ENCODE measurements at places on chromosomes 12 and 14.

- no peak for DNase-seq
Observed at GRCh38 chr12:120368789-120369602, at the start of gene MSI1. Gene MSI1 (minus strand): TSS chr12:120369164. CDS start chr12:120369091, 73 bp downstream.

GRCh38 chr12:53221203-53222080, 10.6 kb downstream of the RARG start:
- DNase-seq = peak; percentile 39

DNA sequence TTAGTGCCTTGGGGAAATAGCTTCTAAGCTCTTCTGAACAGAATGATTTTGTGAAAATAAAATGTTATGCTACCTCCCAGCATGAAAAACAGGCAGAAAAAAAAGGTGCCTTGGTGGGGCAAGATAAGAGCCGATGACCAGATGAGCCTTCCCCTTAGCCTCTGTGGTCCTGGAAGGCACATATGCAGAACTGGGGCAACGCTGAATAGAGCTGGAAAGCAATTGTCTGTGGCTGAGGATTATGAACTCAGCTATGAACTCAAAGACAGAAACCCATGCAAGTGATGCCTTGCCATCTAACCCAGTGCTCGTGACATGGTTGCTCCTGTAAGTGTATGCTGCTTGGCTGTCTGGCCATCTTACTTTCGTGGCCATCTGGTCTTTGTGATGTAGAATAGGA, 128.5 kb upstream of the FRMD6 start:
- DNase-seq = no peak

DNA sequence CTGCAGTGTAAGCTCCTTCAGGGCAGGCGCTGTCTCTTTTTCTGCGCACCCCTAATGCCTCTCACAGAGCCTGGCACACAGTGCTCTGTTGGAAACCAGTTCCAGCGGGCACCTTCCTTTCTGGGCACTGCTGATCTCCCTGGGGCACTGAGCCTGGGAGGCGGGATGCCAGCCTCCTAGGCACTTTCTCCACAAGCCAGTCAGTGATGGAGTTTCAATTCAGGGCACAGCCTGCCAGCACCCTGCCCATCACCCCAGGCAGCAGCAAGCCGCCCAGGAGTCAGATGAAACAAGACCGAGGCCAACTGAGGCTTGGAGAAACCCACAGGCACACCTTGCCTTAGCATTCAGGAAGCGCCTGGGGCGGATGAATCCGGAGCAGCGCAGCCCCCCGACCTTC, 5.7 kb upstream of the CTDSP2 start:
- no peak for DNase-seq

DNA sequence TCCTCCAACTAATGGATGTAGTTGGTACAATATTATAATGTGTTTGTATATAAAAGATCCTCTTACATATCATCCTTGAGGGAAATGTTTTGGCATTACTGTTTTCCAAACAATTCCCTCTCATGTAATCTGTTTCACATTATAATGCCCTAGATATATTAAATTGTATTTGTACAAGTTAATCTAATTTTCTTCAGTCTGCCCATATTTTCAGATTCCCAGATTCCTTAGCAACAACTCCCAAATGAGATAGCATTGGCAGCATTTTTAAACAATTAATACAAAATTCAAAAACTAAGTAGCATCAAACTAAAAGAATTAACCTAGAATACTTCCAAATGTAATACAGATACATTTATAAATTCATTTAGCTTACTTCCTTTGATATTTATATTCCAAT, 860.2 kb downstream of the C12orf50 start:
- no peak for DNase-seq

- DNase-seq = no peak
Observed at GRCh38 chr12:78157199-78157598, 326.5 kb downstream of the NAV3 start.

DNA sequence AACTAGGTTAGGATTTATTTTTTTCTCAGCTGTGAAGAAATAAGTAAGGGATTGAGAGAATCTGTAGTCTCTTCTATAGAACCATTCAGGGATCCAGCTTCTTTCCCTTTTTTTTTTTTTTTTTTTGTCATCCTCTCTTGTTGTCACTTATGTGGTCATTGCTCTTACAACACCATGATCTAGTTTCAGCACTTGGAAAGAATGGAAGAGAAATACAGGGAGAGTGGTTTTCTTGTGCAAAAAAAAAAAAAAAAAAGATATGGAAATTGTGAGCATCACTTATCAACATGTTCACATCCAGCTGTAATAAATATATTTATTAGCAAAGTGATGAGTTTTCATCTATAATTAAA, 599.3 kb downstream of the SLC6A15 start:
- no peak for DNase-seq

DNA sequence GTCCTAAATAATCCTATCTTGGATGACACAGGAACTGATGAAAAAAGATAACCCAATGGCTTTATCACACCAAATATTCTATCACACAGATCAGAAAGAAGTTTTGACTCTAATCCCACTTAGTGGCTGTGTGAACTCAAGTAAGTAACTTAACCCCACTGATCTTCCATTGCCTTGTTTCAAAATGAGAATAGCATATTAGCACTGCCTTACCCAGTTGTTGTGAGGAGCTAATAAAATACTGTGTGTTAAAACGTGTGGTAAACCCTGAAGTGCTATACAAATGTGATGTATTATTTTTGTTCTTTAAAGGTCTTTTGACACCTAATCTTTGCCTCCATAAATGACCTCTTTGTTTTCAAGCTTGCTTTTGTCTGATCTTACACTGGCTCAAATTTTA, 60.9 kb upstream of the ARID2 start:
- DNase-seq = no peak

GRCh38 chr12:105850103-105850968, 288.4 kb downstream of the NUAK1 start:
- no peak for DNase-seq

DNA sequence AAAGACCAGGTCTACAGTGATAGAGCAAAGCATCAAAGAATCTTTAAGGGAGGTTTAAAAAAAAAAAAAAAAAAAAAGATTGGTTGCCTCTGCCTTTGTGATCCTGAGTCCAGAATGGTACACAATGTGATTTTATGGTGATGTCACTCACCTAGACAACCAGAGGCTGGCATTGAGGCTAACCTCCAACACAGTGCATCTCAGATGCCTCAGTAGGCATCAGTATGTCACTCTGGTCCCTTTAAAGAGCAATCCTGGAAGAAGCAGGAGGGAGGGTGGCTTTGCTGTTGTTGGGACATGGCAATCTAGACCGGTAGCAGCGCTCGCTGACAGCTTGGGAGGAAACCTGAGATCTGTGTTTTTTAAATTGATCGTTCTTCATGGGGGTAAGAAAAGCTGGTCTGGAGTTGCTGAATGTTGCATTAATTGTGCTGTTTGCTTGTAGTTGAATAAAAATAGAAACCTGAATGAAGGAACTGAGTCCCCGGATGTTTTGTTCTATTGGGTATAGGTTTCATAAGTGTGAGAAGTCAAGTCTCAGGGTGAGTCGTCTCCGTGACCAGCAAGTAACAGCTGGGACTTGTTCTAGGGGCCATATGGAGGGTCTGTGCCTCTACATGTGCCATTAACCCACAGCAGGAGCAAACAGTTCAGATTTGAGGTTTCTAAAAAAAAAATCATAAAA, 9.3 kb downstream of the PEBP1 start:
- DNase-seq = no peak

GRCh38 chr12:76398106-76398505, 49.9 kb upstream of the BBS10 start:
- DNase-seq = no peak

DNA sequence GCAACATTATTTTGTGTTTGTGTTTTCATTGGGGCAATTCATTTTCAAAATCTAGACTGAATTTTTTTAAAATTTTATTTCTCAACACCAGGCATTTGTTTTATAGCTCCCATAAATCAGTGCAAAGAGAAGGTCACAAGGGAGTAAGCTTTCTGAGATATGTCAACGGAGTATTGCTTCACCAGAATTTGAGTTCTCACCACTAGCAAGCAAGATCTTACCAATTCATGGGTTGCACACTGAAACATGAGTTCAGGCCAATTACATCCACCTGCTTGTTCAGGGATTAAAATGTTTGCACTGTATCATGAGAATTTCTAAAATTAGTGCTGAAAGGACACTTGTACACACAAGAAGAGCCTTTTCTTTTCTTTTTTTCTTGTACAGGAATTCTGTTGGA, 121.9 kb downstream of the CAND1 start:
- no peak for DNase-seq

- DNase-seq = no peak
Observed at GRCh38 chr12:127489061-127489460, 777.9 kb upstream of the TMEM132C start.

DNA sequence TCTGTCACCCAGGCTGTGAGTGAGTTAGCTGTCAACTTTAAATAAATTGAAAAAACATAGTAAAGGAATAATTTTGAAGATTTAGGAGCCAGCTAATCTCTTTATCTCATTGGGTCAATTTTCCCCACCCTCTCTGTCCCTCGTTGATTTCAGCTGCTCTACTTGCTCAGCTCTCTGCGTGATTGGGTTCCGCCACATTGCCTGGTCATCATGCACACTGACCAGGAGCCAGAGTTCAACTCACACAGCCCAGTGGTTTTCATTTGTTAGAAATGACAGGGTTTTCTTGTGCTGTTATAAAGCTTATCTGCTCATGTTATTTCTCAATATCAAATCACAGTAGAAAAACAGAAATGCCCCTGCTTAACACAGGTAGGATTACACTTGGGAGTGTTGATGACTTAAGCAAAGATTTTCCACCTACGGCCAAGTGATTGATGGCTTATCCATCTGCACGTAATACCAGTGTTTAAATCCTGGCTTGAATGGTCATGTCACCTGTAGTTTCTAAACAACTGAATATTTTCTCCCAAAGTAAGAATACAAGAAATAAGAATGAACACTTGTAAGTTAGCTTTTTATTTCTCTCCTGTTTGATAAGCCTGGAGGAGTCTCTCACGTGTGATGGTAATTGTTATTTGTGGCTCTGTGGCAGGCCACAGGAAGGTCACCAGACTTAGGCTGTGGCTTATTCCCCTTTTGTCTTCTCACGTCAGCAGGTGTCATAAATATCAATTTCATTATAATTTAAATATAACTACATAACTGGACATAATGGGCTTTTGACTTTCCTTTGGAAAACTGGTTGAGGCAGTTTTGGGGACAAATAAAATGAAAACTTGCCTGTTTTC, 367.2 kb upstream of the DDHD1 start:
- no peak for DNase-seq

DNA sequence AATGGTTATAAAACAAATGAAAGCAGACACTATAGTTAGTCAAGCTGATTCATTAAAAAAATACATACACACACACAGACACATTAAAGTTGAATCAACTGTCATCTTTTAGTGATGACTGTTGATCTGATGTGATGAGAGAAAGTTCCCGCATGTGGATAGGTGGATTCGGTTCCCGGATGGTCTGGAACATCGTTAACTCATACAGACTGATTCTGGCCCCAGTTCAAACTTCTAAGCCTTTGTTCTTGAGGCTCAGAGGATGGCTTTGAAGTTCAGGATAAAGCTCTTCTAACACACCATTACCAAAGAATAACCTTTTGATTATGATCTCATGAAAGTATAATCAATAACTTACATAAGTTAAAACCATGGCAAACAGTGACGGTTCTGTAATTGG, 27.5 kb downstream of the WIF1 start:
- DNase-seq = no peak

DNA sequence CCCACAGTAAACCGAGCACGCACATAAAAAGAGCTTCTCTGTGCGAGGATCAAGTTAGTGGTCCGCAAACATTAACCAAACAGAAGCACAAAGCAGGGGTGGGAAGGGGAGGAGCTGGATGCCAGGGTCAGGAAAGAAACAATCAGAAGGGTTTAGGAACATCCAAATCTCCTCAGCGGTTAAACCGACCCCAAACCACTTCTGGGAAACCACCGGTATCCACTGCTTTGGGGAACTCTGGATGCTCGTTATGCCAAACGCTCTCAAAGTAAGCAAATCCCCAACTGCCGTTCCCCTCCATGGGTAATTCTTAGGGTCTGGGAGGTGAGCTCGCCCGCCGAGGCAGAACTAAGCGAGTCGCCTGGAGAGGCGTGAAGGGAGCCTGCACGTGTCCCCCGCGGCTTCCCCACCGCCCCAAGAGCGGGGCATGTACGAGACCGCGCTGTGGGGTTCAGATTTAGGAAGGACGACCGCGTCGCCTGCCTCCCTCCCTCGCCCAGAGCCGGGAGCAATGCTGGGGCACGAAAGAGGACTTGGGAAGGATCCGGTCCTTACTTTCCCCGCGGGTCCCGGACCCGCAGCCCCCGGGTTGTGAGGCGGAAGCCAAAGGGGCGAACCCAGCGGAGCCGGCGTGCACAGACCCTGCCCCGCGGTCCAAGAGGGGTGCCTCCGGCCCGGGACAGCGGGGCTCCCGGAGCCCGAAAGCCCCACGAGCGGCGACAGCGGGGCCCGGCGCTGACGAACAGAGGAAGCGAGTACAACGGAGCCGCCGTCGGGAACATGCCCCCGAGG, 711 bp downstream of the SBNO1 start:
- DNase-seq = peak; percentile 15

GRCh38 chr12:102885043-102885932, 31.8 kb downstream of the PAH start:
- DNase-seq = no peak

DNA sequence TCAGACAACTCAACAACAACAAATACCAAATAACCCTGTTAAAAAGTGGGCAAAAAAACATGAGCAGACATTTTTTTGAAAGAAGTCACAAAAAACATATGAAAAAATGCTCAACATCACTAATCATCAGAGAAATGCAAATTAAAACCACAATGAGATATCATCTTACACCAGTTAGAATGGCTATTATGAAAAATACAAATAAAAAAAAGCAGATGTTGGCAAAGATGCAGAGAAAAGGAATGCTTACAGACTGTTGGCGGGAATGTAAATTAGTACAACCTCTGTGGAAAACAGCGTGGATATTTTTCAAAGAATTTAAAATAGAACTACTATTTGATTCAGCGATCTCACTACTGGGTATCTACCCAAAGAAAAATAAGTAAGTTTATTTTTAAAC, 114.0 kb downstream of the SLC38A4 start:
- no peak for DNase-seq

DNA sequence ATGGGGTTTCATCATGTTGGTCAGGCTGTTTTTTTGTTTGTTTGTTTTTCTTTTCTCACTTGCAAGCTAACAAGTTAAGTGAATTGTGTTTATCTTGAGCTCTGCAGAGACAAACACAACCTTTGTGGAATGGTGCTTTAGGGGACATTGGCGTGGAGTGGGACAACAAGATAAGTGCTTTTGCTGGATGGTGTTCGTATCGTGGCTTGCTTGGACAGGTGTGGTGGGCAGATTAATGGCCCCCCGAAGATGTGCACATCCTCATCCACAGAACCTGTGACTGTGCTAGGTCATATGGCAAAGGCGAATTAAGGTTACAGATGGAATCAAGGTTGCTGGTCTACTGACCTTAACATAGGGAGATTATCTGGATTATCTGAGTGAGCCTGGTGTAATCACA, 7.0 kb downstream of the MLXIP start:
- DNase-seq = no peak

Measured in activated T-helper 1 cell treated with anti-CD3 and anti-CD28 coated beads, Interleukin-2, amount 50 U/mL, for 16 hours (primary cell).